Lung microvascular endothelial cell (primary cell): ENCODE measurements at places on chromosomes 11 and 22. TPM values are rescaled to one million over a fixed set of nuclear protein-coding genes. Genes with fewer than 3 reads are reported as not detected.

Gene SLC17A6
- not detected in 2 replicates for total RNA-seq

Gene TEX54
- total RNA-seq = not detected in 2 replicates

Gene KRTAP5-8
- not detected in 2 replicates for total RNA-seq

Gene APOBEC3C
- 0.20 and 2.0 TPM in 2 replicates for total RNA-seq

Gene PRAME
- total RNA-seq = not detected in 2 replicates

Gene RNF214
- total RNA-seq = 5.2 and 7.1 TPM in 2 replicates

Gene PRR33
- total RNA-seq = not detected in 2 replicates

Gene FADS1
- total RNA-seq = 24.2 and 30.9 TPM in 2 replicates

Gene BBOX1
- total RNA-seq = not detected in 2 replicates

Gene SCN2B
- total RNA-seq = not detected in 2 replicates

Gene IGSF22
- total RNA-seq = under 0.01 and 0.22 TPM in 2 replicates

Gene NPAS4
- not detected in 2 replicates for total RNA-seq

Gene TP53I11
- 12.4 and 12.9 TPM in 2 replicates for total RNA-seq

Gene DLG2
- 0.40 and 0.44 TPM in 2 replicates for total RNA-seq

Gene FJX1
- total RNA-seq = 17.4 and 29.0 TPM in 2 replicates

Gene SCGB1C1
- total RNA-seq = not detected in 2 replicates
